ENCODE measurements at places on chromosomes 13 and 19. TPM values are rescaled to one million over a fixed set of nuclear protein-coding genes. Genes with fewer than 3 reads are reported as not detected.

The RAP2A gene
- 46.8 TPM for total RNA-seq

The NOTCH3 gene
- total RNA-seq, result 251 TPM

The IL17D gene
- 0.34 TPM for total RNA-seq

The PEG3 gene
- total RNA-seq, result 0.34 TPM

The TRMT1 gene
- total RNA-seq, result 48.3 TPM

The C5AR2 gene
- under 0.01 TPM for total RNA-seq

The ZNF836 gene
- total RNA-seq, result 12.2 TPM

The PALM3 gene
- total RNA-seq, result not detected

The KLK14 gene
- total RNA-seq, result under 0.01 TPM

The XAB2 gene
- 31.8 TPM for total RNA-seq

The HPN gene
- not detected for total RNA-seq

The NACC1 gene
- total RNA-seq, result 42.0 TPM

The CLDN10 gene
- not detected for total RNA-seq

The RXFP2 gene
- total RNA-seq, result not detected

The DIRAS1 gene
- total RNA-seq, result 0.34 TPM

The MAMSTR gene
- total RNA-seq, result 0.57 TPM

The FARP1 gene
- 33.2 TPM for total RNA-seq

The EHD2 gene
- total RNA-seq, result 192 TPM

The IGFL1 gene
- total RNA-seq, result under 0.01 TPM

The TRPM4 gene
- total RNA-seq, result 22.2 TPM

The SLAIN1 gene
- 0.28 TPM for total RNA-seq

The ZNF471 gene
- 1.7 TPM for total RNA-seq

The FPR2 gene
- total RNA-seq, result not detected

The MBD3L3 gene
- total RNA-seq, result not detected

The ACER1 gene
- not detected for total RNA-seq

The RNF225 gene
- 2.1 TPM for total RNA-seq
